ENCODE measurements at places on chromosomes 4 and X. TPM values are rescaled to one million over a fixed set of nuclear protein-coding genes. Genes with fewer than 3 reads are reported as not detected.

The NAA15 gene
- total RNA-seq = 54.9 TPM

The CT45A10 gene
- total RNA-seq = not detected

The GAGE13 gene
- total RNA-seq = not detected

The TMEM144 gene
- total RNA-seq = 4.4 TPM

The CT83 gene
- not detected for total RNA-seq

The TNIP3 gene
- total RNA-seq = 2.0 TPM

The TEX13D gene
- not detected for total RNA-seq

Measured in MCF 10A (cell line).